ENCODE measurements at places on chromosomes 2 and 18. TPM values are rescaled to one million over a fixed set of nuclear protein-coding genes. Genes with fewer than 3 reads are reported as not detected.

- no peak for DNase-seq
These were observed 1.9 kb downstream of the LIMS2 start for GRCh38 chr2:127673291-127674069.

Gene CXCR2
- not detected for total RNA-seq

Gene EHD3
- 0.70 TPM for total RNA-seq

Gene IL1A
- not detected for total RNA-seq

DNA sequence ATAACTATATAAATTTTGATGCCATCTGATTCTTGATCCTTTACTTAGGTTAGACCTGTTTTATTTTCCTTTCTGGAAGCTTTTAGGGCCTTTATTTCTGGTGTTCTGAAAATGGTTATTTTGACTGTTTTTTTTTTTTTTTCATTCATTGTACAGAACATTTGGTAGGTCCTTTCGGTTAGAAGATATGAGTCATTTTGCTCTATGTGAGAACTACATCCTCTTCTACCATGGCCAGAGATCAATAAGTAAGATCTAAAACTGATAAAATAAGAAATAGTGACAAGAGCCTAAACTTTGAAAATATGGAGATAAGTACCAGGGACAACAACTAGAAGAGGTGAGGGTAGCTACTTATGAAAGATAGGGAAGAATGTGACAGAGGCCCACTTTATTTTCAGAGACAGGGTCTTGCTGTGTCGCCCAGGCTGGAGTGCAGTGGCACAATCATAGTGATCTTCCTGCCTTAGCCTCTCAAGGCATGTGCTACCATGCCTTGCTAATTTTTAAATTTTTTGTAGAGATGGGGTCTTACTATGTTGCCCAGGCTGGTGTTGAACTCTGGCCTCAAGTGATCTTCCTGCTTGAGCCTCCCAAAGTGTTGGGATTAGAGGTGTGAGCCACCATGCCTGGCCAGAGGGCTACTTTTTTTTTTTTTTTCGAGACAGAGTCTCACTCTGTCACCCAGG lies 66.5 kb downstream of the EIF2AK3 start:
- DNase-seq, result no peak

Gene CPLX4
- total RNA-seq, result not detected

Gene SERPINB13
- total RNA-seq, result not detected

- no peak for DNase-seq
These were observed 90.6 kb upstream of the UXS1 start for GRCh38 chr2:106284691-106285202.

Gene HOXD4
- 0.31 TPM for total RNA-seq

Gene GPR45
- not detected for total RNA-seq

DNA sequence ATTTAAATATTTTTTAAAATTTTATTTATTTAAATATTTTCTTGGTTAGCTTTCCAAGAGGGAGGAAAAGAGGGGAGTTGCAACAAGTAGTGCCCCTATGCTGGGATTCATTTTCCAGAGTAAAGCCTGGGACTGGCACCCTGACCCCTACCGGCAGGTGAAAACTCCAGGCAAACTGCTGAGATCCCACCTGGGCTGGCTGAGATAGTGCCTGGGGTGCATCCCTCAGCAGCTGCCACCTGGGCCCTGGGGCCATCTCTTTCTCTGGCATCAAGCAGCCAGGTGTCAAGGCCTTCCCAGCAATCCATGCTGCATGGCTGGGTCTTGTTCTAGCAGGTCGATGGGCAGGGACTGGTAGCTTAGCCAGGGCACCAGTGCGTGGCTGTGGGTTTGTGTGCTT lies 6.6 kb downstream of the SIX2 start:
- DNase-seq, result no peak

- DNase-seq, result no peak
These were observed 14.1 kb upstream of the GPR55 start for GRCh38 chr2:230939066-230939591.

DNA sequence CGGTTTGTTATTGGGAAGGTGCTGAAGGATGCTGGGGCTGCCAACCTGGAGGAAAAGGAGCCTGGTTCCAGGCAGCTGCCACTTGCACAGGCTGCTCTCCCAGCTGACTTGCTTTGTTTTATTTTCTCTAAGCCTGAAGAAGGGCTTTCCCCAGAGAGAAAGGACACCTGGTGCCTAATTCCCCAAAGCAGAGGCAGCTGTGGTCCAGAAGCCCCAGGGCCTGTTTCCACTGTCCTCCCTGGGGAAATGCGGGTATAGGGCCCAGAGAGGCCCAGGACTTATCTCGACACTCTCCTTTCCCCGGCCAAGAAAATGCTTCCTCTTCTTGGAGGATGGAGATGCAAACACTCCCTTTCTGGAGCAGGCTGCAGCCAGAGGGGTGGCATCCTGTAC lies 30.1 kb downstream of the INO80C start:
- DNase-seq, result no peak

DNA sequence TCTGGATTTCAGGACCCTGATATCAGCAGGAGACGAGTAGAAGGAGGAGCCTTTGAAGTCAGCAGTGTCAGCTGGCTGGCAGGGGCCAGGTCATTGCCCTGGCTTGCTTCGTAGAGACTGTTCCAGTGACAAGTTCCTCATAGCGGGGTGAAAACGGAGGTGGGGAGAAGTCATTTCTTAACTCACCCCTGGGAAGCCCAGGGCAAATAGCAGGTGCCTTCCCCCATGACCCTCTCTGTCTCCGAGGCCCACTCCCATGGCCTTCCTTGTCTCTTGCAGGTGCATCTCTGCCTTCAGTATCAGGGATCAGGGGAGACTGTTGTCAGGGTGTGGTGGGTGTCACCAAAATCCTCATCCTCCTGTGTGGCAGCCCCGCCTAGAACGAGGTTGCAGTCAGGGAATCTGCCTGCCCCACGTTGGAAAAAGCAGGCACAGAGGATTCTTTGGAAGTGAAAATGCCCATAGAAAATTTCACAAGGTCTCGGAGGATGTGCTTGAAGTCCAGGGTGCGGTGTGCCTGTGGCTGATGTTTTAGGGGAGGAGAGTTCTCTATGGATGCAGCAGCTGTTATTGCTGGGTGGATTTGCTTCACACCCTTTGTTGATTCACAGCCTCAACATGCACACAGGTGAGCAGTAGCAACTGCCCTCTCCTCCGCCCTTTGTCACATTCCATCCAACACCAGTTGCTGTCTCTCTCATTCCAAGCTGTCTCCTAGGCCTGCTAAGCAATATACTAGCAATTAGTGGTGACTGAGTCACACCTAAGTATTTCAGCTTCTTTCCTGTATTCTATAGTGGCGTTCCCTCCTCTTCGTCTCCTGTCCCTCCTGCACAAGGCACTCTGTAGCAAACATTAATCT lies 142.6 kb upstream of the FHL2 start:
- no peak for DNase-seq

All from HepG2 (cell line).